ENCODE measurements at places on chromosomes 1 and 21.

GRCh38 chr1:241531195-241532161, 700 bp upstream of the KMO start:
- DNase-seq, result peak; percentile 69

- DNase-seq, result no peak
These were observed 259.5 kb upstream of the CHRM3 start for GRCh38 chr1:239126884-239127283.

GRCh38 chr1:186888367-186888766, 59.6 kb downstream of the PLA2G4A start:
- DNase-seq, result no peak

- DNase-seq, result no peak
These were observed 111.5 kb downstream of the ENAH start for GRCh38 chr1:225541383-225541782.

DNA sequence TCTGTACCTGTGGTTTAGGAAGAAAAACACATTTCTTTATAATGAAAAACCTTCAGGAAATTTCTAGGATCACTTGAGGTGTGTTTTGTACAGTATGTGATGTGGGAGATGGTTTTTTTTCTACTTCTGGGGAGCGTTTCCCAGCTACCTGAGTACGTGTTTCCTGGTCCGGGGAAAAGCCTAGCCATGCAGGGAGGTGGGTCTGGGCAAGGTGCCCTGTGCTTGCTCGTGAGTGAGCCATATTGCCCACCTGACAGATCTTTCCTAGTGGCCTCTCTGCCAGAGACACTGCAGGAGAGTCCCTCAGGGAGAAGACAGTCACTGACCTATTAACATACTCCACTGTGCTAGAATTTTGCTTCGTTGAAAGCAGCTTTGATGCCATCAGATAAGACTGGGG, 41.3 kb downstream of the TRPM2 start:
- no peak for DNase-seq

GRCh38 chr1:62034790-62035189, 159.9 kb upstream of the L1TD1 start:
- no peak for DNase-seq

DNA sequence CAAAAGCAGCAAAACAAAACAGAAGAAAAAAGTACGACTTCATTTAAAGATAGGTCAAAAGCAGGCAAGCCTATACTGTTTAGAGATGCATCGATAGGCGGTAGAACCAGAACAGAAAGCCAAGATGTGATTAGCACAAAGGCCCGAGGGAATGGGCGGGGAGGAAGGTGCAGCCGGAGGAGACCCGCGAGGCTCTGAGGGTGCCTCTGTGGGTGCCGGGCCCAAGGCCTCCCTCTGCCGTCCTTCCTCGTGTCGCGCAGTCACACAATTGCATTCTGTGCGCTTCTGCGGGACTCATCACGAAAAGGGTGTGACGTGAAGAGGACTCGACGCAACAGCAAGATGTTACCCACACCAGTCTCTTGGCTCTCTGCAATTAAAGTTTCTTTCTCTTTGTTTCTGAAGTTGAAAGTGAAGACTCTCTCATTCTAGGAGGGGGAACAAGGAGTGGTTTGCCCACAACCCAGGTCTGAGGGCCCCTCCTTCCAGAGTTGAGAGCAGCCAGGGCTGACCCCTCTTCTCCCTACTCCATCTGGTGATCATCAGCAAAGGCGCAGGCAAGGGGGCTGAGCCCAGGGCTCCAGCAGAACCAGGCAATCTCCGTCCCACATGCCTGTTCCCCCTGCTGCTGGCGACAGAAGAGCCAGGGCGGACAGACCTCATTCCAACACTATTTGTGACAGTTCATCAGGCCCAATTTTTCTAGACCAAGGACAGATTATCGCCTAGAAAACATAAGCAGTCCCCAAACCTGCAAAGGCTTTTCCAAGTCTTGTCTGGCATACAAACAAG, 41.0 kb downstream of the NPHP4 start:
- DNase-seq, result no peak

Data from SHP77 (cell line).